Stimulated activated CD4-positive, alpha-beta T cell treated with anti-CD3 and anti-CD28 coated beads, Interleukin-12 subunit alpha, Interleukin-12 subunit beta, amount 100 ng/mL, for 48 hours (primary cell): ENCODE measurements at places on chromosomes 11 and 22.

DNA sequence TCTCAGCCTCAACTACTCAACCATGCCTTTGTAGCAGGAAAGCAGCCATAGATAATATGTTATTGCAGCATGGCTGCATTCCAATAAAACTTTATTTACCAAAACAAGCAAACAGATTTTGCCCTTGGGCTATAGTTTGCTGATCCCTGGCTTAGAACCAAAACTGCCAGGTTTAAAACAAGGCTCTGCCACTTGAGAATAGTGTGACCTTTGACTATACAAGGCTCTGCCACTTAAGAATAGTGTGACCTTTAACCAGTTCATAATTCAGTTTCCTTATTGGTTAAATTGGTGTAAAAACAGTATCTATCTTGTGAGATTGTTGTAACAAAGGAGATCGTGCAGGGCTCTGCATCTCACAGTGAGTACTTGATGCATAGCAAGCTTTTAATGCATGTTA, 217.3 kb upstream of the MTNR1B start:
- no peak for DNase-seq

DNA sequence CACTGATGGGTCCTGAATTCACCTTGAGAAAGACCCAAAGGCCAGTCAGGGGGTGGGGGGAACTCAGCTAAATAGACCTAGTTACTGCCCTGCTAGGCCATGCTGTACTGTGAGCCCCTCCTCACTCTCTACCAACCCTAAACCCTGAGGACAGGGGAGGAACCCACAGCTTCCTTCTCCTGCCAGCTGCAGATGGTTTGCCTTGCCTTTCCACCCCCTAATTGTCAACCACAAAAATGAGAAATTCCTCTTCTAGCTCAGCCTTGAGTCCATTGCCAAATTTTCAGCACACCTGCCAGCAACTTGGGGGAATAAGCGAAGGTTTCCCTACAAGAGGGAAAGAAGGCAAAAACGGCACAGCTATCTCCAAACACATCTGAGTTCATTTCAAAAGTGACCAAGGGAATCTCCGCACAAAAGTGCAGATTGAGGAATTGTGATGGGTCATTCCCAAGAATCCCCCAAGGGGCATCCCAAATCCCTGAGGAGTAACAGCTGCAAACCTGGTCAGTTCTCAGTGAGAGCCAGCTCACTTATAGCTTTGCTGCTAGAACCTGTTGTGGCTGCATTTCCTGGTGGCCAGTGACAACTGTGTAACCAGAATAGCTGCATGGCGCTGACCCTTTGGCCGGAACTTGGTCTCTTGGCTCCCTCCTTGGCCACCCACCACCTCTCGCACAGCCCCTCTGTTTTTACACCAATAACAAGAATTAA, 2.4 kb upstream of the TTC36 start:
- DNase-seq: no peak

DNA sequence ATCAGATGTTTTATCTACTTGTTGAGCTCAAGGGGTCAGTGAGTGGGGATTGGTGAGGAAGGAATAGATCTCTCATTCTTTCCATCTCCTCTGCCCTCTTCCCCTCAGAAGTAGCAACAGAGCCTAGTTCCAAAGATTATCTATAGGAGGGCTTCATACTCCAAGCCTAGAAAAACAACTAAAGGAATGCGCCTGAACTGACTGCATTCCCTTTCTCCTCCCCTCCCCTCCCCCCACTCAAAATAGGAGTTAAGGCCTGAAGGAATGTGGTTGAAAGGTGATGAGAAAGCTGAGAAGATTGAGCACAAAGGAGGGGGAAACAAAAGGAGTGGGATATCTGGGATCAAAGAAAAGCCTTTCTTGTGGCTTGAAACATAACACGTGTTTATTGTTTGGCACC, 10.5 kb downstream of the EMSY start:
- DNase-seq: no peak

- DNase-seq: no peak
Measured at GRCh38 chr11:120196826-120197225, 14.0 kb upstream of the OAF start.

GRCh38 chr11:62269654-62270278, at the start of gene SCGB2A2:
SCGB2A2 (plus strand) TSS chr11:62270158; CDS start chr11:62270217, 59 bp downstream.
- no peak for DNase-seq

- no peak for DNase-seq
Measured at GRCh38 chr11:112195951-112196351, 20.6 kb downstream of the BCO2 start.

GRCh38 chr11:118152552-118153471, at the start of gene SCN4B:
SCN4B (minus strand) TSS chr11:118152823; CDS start chr11:118152673, 150 bp downstream.
- DNase-seq: no peak

- DNase-seq: no peak
Measured at GRCh38 chr11:7573193-7573557, 59.4 kb downstream of the PPFIBP2 start.

DNA sequence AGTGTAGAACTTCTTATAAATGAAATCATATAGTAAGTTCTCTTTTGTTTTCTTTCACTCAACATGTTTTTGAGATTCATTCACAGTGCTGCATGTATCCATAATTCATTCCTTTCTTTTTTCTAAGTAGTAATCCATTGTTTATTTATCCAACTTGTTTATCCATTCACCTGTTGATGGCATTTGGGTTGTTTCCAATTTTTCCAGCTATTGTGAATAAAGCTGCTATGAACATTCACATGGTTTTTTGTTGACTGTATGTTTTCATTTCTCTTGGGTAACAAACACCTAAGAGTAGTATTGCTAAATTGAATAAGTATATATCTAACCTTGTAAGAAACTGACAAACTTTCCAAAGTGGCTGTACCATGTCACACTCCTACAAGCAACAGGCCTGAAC, 23.5 kb downstream of the MRTFA start:
- DNase-seq: no peak

- DNase-seq: no peak
Measured at GRCh38 chr11:1148752-1149180, 9.0 kb upstream of the MUC5AC start.

DNA sequence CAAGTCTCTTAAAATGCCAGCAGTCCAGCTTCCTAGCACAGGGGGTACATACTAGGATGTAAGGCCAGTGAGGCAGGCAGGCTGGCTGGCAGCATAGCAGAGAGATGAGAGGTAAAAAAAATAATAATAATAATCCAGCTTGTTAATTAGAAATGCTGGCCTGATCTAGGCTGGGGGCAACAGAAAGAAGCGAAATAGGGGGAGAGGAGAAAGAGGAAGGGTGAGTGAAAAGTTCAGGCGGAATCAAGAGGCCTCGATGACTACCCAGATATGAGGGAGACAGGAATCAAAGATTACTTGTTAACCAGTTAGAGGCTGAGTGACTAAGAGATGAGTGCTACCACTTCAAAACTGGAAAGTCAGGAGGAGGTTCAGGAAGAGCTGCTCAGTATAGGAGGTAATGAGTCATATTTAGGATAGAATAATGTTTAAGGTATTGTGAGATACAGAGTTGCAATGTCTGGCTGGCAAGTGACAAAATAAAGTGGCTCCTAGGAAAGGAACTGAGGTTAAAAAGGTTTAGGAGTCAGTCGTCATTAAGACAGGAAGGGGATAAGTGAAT, 2.8 kb downstream of the ALKBH8 start:
- DNase-seq: no peak

DNA sequence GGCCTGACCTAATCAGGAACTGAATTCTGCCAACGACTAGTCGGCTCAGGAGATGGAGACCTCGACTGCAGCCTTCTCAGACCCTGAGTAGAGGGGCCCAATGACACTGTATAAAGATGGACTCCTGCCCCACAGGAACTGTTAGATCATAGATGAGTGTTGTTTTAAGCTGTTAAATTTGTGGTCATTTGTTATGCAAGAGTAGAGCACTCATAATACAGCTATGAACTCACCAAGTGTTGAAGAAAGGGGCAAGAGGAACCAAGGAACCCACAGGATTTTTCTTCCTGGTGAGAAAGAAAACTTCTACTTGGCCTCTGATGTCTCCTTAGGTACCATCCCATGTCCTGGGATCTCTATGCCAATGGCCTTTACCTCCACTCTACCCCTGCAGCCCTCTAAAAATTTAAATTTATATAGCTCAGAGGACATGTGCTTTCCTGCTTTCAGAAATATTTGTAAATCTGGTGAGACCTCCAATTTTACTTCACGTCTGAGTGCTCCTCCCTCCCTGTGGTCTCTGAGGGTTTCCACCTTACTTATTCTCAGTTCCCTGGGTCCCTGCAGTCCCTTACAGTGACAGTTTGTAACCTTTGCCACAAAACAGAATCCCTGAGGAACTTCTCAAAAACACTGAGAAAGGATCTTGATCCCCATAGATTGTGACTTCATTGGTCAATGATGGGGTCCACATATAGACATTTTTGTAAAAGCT, 256.3 kb upstream of the ARHGAP20 start:
- no peak for DNase-seq

DNA sequence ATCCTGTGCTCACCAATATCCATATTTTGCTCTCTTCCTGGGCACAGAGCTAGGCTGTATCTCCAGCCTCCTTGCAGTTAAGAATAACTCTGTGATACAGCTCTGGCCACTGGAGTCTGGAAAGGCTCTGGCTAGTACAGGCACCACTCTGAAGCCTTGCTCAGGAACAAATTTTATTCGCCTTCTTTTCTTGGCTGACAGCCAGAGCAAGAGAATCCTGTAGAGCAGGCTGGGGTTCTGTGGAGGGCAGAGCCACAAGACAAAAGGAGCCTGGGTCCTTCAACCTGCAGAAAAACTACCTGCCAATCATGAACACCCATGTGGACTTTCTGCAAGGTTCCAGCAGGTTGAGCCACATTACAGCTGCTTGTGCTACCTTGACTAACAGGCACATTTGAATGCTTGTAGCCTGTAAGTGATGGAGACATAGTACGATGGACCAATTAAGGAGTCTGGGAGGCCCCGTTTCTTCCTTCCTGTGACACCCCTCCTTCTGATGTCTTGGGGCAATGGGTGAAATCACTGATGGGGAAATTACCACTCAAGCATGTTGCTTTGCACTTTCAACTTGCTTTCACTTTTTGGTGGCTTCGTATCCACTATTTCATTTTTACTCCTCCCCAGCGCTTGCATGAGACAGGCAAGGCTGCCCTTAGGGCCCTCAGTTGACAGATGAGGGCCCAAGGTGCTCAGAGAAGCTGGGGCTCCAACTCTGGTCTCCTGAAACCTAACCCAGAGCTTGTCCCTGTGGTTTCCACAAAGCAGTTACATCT, 267.2 kb upstream of the SYN3 start:
- no peak for DNase-seq

DNA sequence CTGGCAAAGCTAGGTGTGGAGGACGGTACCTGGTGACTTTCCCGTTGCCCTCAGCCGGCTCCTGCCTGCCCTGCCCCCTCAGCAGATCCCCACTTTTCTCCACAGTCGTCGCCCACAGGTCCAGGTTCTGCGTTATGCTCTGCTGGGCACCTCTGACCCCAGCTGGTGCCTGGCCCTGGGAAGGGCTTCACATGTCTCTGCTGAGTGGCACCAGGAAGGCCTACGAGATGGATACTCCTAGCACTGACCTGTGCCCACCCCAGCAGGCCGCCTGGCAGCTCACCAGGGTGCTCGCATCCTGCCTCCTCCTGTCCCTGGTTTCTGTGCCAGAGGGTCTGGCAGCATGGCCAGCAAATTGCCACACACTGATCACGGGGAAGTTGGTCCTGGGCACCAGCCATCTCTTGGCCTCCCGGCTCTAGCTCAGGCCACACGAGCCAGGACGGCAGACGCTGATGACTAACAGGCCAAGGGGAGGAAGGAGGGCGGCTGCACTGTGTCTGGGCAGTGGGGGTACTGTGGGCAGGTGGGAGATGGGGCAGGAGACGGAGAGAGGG, 13.8 kb downstream of the CARS1 start:
- DNase-seq: no peak

DNA sequence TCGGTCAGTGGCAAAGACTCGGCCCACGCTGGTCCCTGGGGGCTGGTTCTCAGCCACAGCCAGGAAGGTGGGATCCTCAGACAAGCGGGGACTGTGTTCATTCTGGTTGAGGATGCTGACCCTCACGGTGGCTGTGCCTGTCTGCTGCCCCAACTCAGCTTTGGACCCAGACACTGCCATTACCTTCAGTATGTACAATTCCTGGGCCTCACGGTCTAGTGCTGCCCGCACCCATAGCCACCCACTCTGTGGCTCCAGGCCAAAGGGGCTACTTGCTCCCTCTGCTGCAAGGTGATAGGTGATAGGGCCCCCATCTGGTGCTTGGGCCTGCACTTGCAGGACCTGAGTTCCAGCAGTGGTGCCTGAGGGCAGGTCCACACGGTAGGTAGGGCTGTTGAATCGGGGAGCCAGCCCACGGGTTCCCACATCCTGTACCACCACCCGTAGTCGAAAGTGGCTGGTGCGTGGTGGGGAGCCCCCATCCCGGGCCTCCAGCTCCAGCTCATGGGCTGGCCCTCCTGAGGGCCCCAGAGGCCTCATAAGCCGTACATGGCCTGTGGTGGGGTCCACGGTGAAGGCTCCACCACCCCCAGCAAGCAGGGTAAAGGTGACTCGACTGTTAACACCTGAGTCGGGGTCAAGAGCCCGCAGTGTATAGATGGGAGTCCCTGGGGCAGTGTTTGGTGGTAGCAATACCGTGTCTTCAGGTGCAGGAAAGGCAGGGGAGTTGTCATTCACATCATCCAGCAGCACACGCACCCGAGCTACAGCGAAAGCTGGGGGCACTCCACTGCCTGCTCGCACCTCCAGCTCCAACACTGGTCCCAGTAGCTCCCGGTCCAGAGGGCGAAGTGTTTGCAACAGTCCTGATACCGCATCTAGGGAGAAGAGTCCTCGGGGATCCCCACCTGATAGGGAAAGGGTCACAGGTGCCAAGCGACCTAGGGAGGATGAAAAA, 13.2 kb upstream of the TPP1 start:
- DNase-seq: no peak

GRCh38 chr11:7595016-7595866, 78.1 kb downstream of the CYB5R2 start:
- DNase-seq: no peak
